ENCODE measurements at places on chromosomes 2 and 18.

DNA sequence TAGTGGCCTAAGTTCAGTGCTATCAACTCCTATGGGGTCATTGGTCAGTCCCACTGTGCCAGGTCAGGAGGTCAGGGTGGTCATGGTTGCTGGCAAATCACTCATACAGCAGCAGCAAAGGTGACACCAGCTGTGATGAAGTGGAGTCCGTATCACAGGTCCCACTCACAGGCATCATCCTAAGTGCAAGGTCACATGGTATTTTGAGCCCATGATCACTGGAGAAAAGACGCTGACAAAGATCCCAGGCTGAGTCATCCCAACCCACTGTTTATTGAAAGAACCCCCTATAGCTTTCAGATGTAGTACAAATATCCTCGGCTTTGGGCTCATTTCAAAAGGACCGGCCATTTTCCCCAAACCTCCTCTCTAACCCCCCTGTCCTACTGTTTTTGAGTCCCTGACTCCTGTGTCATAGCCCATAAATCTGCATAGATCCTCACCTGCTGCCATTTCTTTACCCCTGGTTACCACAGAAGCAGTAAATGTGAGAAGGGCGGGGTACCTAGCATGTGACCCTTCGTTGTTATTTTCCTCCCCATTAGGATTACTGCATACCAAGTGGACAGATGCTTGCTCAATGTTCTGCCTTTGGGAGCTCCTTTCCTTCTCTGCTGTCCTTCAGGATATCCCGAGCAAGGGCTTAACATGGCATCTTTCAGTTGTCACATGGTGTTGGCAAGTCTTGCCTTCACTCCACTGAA lies 107.7 kb downstream of the COL6A3 start:
- no peak for DNase-seq

GRCh38 chr18:27449104-27449503 lies 264.0 kb upstream of the CHST9 start:
- no peak for DNase-seq

DNA sequence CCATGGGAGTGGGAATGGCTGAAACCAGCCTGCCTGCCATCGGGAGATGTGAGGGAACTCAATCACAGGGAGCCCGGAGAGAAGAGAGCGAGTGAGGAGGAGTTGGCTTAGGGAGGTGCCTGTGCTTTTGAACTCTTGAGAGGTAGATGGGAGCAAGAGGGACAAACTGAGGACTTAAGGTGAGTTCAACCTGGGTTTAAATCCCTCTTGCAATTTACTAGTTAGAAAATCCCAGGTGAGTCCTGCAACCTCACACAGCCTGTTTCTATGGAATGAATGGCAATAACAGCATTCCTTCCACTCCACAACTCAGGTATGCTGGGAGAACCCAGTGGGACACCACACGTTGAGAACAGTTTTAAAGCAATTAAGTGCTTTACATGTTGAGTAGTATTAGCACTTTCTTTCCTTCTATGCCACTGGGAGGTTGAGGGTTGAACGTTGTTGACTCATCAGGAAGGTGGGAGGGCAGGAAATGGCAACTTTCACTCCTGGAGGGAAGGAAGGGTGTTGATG lies 57.3 kb downstream of the VIT start:
- DNase-seq, result no peak

DNA sequence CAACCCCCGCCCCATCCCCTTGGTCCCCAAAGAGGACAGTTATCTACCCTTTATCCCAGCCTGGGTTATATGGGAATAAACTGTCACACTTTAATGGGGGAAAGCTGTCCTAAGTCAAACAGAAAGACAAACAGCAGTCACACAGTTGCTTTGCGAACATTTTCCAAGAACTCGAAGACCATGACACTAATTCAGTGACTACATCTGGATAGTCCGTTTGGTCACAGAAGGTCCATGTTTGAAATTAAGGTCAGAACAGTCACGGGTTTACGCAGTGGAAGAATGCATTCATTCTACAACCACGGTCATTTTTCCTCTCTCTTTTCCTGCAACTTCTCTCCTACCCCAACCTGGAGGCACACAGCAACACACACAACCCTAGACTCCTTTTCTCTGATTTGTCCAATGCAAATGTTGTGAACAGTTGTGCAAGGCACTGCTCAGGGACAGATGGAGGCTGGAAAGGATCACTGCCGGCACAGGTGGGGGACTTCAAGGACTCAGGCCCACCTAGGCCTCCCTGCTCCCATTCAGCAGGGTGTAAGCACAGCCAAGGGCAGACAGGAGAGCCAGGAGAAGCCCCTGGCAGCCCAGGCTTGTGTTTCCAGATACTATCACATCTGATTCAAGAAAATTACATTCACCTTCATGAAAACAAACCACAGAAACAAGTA lies 39.9 kb downstream of the ZNF516 start:
- no peak for DNase-seq

- DNase-seq, result no peak
Observed at GRCh38 chr2:109440499-109441156, 173.1 kb downstream of the SEPTIN10 start.

GRCh38 chr2:102636283-102636907 lies 17.0 kb downstream of the SLC9A2 start:
- no peak for DNase-seq

Measured in cerebellar nuclear complex (tissue), 1 donor.